ENCODE measurements at places on chromosomes 6 and 20. TPM values are rescaled to one million over a fixed set of nuclear protein-coding genes. Genes with fewer than 3 reads are reported as not detected.

DNA sequence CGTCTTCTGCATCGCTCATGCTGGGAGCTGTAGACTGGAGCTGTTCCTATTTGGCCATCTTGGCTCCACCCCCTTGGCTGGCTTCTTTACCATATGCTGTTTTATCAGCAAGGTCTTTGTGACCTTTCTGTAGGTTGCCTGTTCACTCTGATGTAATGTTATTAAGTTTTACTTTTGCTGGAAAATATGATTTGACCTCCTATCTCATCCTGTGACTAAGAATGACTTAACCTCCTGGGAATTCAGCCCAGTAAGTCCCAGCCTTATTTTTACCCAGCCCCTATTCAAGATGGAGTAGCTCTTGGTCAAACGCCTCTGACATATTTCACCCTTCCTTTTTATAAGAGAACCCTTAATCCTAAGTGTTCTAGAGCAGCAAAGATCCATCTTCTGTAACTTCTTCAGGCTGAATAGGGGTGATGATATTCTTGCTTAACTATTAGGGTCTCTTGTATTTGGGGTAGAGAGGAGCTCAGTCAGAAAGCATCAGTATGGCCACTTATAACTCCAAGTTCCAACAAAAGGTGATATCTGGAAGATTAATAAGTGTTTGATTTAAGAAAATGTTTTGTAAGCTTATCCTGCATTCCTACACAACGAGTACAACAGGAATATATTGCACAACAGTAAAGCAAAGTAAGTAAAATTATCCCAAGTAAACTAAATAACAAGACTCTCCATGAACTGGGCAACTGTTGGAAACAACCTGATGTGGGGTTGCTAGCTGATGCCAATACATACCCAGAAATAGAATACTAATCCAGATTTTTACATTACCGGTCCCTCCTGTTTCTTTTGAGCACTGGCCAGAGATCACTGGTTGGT, 23.1 kb upstream of the HMGN3 start:
- H3K4me3 ChIP-seq: no peak overlapping the region
- no peak for DNase-seq

DNA sequence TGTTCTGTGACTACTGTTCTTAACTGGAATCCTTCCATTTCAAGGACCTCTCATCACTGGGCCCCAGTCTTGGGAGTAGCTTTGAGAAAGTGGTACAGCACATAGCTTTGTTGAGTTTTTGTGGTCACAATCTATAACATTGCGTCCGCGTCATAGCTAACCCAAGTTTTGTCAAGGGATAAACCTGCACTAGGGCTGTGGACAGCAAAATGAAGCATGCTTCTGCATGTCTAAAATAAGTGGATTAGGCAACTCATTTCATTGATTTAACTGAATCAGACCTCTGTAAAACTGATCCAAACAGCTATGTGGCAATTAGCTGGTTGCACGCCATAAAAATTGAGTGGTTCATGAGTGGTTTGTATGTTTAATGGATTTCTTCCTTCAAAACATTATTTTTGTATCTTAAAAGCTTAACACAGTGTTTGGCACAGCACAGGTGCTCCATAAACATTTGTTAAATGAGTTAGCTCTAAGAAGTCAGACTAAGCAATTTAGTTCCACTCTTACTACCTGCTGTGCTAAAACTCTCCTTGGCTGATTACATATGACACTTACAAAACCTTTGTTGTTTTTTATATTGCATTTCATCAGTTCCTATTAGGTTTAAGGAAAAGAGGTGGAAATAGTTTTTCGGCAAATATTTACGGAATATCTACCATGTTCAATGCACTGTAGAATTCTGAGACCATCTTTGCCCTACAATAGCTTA, 160.3 kb upstream of the ATXN1 start:
- H3K27me3 ChIP-seq: no peaks in the 10 kb centered on the region
- H3K27ac ChIP-seq: no peak overlapping the region
- DNase-seq: no peak
- no peaks in the 10 kb centered on the region for H3K4me1 ChIP-seq
- no peaks in the 10 kb centered on the region for H3K36me3 ChIP-seq

- no peaks in the 10 kb centered on the region for H3K36me3 ChIP-seq
- peak overlapping the region; percentile 70 for H3K27ac ChIP-seq
- H3K4me3 ChIP-seq: no peak overlapping the region
- H3K4me1 ChIP-seq: peaks cover 29% of the 10 kb centered on the region
- no peak for DNase-seq
These were observed 54.9 kb downstream of the TMEM242 start for GRCh38 chr6:157268396-157268795.

DNA sequence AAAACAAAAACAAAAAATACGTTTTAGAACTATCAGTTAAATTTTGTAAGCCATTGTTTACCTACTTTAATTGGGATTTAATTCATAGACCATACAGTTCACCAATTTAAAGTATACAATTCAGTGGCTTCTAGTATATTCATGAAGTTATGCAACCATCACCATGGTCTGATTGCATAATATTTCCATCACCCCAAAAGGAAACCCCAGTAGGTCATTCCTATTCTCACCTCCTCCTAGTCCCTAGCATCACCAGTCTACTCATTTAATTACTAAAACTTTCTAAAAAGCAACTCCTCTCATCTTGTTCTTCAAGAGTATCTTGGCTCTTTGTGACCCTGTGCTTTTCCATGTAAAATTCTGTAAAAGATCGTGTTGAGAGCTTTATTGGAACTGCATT, 60.2 kb downstream of the ASXL1 start:
- no peak for DNase-seq
- H3K36me3 ChIP-seq: no peaks in the 10 kb centered on the region
- no peak overlapping the region for H3K4me3 ChIP-seq
- H3K4me1 ChIP-seq: no peaks in the 10 kb centered on the region
- H3K27ac ChIP-seq: no peak overlapping the region
- no peaks in the 10 kb centered on the region for H3K27me3 ChIP-seq

DNA sequence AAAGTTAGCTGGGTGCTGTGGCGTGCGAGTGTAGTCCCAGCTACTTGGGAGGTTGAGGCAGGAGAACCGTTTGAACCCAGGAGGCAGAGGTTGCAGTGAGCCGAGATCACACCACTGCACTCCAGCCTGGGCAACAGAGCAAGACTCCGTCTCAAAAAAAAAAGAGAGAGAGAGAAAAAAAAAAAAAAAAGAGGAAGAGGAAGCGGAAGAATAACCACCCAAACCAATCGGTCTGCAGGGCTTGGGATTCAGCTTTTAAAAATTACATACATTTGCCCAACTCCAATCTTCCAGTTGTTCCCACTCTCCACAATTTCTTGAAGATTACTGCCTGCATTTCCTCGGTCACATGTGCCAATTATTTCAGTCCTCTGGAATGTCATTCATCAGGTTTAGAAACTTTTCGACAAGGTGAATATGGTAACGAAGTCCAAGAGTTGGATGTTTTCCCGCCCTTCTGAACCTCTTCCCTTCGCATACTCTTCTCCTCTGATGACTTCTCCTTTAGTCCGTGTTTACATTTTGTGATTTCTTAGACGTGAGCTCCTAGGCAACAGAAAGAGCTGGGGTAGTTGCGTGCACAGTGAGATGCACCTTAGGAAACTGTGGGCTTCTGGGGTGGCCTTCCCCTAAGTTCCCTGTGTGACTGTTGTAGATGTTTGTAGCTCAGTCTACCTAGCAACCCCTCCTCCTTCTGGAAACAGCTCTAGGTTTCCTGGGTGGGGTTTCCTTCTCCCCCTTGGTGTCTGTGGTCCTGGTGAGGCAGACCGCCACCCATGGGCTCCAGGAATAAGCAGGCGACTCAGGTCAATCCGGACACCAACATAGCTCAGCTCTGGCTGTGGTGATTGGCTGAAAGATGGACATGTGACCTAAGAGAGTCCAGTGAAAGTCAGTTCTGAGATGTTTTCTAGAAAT, 63.0 kb upstream of the NCOA3 start:
- no peak overlapping the region for H3K4me3 ChIP-seq
- peak; percentile 56 for DNase-seq

GRCh38 chr6:98894810-98895209, 52.9 kb downstream of the FBXL4 start:
- H3K4me3 ChIP-seq: no peak overlapping the region
- H3K27me3 ChIP-seq: no peaks in the 10 kb centered on the region
- H3K4me1 ChIP-seq: no peaks in the 10 kb centered on the region
- peaks cover 7% of the 10 kb centered on the region for H3K36me3 ChIP-seq
- no peak overlapping the region for H3K27ac ChIP-seq

DNA sequence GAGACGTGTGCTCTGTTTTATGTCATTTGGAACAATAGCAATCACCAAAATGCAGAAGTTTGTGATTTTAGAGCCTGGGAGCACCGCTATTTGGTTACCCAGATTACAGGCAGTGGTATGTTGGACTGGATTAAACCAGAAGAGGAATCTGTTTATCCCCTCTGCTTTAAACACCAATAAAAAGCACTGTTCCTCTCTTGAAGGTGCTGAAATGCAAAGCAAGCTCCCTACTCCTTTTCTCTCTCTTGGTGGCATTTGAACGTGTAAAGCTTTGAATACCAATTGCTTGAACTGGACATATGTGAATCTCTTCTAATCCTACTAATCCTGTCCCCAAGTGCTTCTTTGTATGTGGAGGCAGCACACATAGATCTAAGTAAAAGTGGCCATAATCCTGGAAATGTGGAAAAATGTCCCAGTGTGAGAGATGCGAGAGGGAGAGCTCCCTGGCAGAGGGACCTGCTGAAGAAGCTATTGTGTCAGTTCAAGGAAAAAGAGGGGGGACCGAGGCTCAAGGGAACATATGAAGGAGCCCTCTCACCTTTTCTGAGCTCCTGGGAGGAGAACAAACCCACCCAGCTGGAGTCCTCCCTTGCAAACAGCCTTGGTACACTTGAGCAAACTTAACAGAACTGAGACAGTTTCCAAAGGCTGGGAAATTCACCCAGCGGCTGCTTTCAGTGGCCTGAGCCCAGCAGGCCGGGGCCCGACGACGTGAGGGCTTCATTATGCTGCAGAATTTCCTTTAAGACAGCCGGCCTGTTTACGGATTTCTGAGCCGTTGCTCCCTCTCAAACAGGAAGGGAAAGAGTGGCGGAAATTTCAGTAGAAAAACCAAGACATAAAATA, 18.8 kb upstream of the OLIG3 start:
- H3K36me3 ChIP-seq: no peaks in the 10 kb centered on the region
- H3K27me3 ChIP-seq: peaks cover 37% of the 10 kb centered on the region
- no peaks in the 10 kb centered on the region for H3K4me1 ChIP-seq
- DNase-seq: no peak
- no peak overlapping the region for H3K27ac ChIP-seq
- H3K4me3 ChIP-seq: no peak overlapping the region

DNA sequence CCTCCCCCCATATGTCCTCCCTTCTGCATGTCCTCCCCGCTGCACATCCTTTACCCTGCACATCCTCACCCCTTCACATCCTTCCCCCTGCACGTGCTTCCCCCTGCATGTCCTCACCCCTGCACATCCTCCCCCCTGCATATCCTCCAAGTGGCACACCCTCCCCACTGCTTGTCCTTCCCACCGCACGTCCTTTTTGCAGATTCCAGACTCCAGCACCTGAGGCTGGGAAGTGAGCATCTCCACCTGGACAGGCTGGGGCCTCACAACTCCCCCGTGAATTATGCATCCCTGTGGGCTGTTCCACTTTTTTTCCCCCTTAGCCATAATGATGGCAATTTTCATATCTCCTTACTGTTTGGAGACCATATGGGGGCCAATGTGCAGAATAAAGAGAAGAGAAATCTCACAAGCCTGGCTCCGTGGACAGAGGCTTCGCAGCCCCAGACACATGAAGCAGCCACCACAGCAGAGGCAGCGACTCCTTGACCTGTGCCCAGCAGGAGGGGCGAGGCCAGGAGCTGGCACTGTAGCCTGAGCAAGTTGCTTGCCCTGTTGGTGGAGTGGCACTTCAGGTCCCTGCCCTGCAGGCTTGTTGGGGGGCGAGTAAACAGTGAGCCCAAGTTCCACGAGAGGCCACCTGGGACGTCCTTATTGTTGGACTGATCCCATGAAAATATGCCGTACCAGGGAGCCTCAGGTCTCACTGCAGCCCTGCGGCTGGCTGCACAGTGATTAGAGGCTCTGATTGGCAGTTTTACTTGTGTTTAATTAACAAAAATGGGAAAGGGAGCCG, 113.1 kb downstream of the SYNDIG1 start:
- H3K36me3 ChIP-seq: no peaks in the 10 kb centered on the region
- no peak overlapping the region for H3K4me3 ChIP-seq
- no peak for DNase-seq
- no peak overlapping the region for H3K27ac ChIP-seq
- peaks cover 6% of the 10 kb centered on the region for H3K4me1 ChIP-seq
- peaks cover 3% of the 10 kb centered on the region for H3K27me3 ChIP-seq

- H3K27me3 ChIP-seq: no peaks in the 10 kb centered on the region
- no peak for DNase-seq
- no peaks in the 10 kb centered on the region for H3K36me3 ChIP-seq
- no peak overlapping the region for H3K4me3 ChIP-seq
- H3K27ac ChIP-seq: no peak overlapping the region
These were observed 416.4 kb downstream of the EPM2A start for GRCh38 chr6:145318952-145319351.

DNA sequence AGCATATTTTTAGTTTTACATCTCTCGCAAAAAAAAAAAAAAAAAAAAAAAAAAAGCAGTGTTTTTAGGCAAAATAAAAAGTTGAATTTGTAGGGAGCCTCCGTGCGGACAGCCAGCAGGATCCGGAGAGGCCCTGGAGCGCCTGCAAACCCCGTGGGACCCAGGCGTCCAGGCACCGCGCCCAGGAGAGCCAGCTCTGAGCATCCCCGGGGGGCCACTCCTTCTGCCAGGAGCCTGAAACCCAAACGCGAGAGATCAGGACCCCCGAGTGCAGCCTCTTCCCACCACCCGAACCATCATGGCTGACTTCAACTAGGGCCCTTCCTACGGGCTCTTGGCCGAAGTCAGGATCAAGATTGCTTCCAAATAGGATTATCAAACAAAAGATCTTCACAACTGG, 54.1 kb upstream of the LY86 start:
- H3K27ac ChIP-seq: no peak overlapping the region
- H3K4me1 ChIP-seq: no peaks in the 10 kb centered on the region
- H3K36me3 ChIP-seq: no peaks in the 10 kb centered on the region
- no peaks in the 10 kb centered on the region for H3K27me3 ChIP-seq

DNA sequence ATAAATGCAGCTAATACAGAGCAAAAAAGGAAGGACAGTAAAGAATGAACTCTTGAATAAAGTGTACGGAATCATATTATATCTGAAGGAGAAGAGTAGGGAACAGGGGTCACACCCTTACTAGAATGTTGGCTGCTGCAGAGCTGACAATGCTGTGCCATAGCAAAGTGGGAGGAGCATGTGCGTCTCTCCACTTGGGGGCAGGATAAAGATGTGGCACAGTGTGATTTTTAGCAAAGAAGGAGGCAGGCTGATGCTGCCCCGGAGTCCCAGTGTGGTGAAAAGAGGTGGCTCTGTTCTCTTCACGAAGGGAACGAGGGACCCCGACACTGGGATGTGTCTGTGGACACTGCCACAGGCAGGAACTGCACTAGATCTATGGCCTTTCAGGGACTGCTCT, 67.5 kb downstream of the INSM1 start:
- no peaks in the 10 kb centered on the region for H3K4me1 ChIP-seq
- no peak overlapping the region for H3K4me3 ChIP-seq
- no peak overlapping the region for H3K27ac ChIP-seq
- DNase-seq: no peak
- H3K36me3 ChIP-seq: no peaks in the 10 kb centered on the region
- no peaks in the 10 kb centered on the region for H3K27me3 ChIP-seq

- H3K27me3 ChIP-seq: no peaks in the 10 kb centered on the region
- H3K27ac ChIP-seq: no peak overlapping the region
- DNase-seq: no peak
- no peak overlapping the region for H3K4me3 ChIP-seq
- H3K36me3 ChIP-seq: no peaks in the 10 kb centered on the region
These were observed 13.6 kb downstream of the IL17F start for GRCh38 chr6:52230685-52231084.

Gene FOXA2
- total RNA-seq: not detected

Gene AVP
- 0.18 TPM for total RNA-seq

Gene JPH2
- total RNA-seq: 76.8 TPM
